ENCODE measurements at places on chromosomes 2 and 18.

DNA sequence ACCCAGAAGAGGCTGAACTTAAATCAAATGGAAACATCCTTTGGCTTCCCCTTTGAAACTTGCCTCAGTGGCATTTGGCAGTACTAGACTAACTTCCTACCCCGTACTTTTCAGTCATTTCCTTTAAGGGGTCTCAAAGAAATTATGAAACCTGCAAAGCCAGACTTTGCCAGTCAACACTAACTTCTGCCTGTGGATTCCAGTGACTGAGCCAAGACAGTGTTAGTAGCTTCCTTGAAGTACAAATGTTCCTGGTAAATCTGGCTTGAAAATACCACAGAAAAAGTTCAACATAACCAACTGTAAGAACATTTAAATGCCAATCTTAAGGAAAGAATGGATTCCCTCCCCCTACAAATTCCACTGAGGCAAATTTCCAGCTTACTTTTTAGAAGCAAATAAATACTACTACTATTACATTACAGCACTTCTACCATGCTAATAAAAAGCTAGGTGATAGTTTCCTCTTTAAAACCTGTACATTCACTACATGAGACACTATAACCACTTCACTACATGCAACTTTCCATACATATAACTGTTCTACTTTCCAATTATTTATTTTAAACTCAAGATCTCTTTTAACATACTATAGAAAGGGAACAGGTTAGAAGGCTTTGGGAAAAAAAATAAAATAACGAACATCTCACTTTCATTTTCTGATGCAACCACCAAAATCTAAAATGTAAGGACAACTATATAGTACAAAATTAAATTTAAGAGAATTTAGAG, 2.4 kb downstream of the PELI1 start:
- DNase-seq = no peak

DNA sequence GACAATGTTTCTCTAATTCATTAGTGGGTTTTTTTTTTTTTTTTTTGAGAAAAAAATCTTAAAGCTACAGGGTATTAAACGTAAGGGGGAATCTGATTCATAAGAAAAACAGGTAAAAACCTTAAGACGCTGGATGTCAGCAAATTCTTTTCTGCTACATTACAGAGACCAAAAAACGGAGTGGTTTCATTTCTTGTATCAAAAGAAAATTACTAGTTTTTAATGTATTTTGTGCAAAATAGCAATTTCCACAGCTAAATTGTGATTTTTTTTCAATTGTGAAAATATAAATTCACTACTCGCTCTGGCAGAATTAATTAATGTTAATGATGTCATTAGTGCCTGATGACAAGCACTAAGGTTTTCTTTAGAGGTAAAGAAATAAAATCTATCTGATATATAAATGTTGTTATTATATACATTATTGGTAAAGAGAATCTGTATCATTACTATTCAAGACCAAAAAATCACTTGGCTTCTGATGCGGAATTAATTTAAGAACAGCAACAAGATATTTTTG, 9.9 kb downstream of the OTX1 start:
- DNase-seq = no peak

GRCh38 chr18:62979176-62979575, 263.8 kb downstream of the PHLPP1 start:
- DNase-seq = no peak

GRCh38 chr2:6526093-6526824, 339.4 kb downstream of the CMPK2 start:
- DNase-seq = no peak

DNA sequence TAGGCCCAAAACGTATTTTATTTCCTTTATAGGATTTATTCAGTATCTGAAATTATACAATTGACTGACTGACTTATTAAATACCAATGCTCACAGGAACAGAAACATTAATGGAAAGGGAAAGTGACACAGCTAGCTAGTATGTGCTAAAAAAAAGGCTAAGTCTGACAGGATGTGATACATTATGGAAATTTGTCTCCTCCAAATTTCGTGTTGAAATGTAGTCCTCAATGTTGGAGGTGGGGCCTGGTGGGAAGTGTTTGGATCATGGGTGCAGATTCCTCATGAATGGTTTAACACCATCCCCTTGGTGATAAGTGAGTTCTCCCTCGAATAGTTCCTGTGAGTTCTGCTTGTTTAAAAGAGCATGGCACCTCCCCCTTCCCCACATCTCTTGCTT, 70.6 kb upstream of the WDR75 start:
- DNase-seq = no peak

DNA sequence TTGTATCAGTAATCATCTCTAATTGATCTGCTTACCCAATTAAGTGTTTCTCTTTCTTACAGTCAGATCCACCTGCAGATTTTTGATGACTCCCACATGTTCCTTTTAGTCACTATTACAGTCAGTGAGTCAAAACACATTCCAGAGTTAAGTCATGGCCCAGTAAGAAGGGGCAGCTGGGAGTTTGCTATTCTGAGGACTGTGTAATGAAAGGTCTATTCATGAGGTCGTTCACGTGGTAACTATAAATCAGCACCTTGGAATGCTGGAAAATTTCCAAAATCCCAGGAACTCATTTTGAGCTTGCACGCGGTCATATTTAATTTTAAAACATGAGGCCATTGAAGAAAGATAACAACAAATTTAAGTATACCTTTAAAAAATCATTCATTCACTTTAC, 252.5 kb downstream of the XIRP2 start:
- no peak for DNase-seq

- no peak for DNase-seq
Observed at GRCh38 chr2:118609138-118609537, 238.3 kb downstream of the EN1 start.

- DNase-seq = no peak
Observed at GRCh38 chr2:62089658-62090057, 106.3 kb upstream of the B3GNT2 start.

- DNase-seq = no peak
Observed at GRCh38 chr18:58390399-58390798, 238.5 kb downstream of the ALPK2 start.

- DNase-seq = no peak
Observed at GRCh38 chr2:41000906-41001305, 549.0 kb upstream of the SLC8A1 start.

DNA sequence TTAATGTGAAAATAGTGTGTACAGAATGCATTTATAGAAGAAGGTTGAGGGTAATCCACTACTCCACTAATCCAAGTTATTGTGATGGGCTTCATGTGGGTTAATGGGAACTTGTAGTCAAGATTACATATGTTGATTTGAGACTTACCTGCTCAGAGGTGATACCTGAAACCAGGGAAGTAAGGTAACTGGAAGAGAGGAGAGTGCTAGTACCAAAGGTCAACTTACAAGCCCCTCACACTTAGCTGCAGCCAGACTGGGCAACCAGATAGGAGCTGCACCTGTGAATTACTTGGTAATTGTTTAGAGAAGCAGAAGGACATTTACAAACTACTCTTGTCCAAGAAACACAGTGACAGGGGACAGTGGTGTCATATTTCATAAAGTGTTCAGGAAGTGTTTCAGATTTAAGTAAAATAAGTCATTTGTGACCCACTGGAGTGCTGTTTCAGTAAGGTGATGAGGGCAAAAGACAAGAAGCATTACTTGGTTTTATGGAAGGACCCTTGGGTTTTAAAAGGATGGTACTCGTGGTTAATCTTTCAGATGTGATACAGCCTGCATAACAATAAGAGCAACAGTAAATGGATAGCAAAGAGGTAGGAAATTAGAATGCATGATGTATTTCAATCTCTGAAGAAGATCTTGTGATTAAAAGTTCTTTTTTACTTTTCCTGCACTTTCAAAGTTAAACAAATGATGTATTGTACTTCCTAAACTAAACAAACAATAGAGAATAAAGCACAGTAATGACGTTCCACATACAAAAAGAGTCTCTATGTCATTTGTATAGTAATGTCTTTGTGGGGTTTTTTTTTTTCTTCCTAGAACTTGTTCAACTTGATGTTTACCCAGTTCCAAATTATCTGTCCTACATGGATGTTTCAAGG, 189.3 kb downstream of the PHLPP1 start:
- DNase-seq = no peak

DNA sequence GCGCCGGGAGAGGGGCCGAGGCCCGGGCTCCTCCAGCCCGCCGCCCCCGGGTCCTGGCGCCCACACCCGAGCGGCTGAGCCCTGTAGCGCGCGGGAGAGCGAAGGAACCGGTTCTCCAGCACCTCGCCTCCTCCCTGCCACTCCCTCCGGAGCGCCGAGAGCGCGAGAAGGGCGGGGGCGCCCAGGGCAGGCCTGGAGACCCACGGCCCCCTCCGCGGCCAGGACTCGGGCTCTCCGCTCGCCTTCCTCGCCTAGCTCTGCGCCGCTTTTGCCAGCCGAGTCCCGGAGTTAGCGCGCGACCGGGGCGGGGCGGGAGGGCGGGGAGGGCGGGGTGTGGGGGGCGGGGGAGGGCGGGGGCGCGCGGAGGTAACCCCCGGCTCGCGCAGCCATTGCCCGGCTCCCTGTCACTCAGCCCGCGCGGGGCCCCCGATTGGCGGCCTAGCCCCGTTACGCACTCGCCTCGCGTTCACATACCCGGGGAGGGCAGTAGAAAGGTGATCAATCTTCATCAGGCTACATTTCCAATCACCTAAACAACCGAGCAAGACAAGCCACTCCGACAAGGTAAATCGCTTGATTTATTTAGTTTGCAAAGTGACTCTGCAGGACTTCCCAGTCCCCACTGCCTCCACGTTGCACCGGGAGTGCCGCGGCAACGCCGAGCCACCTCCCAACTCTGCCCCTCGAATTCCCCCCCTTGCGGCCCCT, at the start of gene OTX1:
TSS of gene OTX1 (plus strand) at position 497 of the 708 bp plus-strand sequence. CDS start 2,161 bp downstream, outside the sequence.
- DNase-seq = peak; percentile 89

DNA sequence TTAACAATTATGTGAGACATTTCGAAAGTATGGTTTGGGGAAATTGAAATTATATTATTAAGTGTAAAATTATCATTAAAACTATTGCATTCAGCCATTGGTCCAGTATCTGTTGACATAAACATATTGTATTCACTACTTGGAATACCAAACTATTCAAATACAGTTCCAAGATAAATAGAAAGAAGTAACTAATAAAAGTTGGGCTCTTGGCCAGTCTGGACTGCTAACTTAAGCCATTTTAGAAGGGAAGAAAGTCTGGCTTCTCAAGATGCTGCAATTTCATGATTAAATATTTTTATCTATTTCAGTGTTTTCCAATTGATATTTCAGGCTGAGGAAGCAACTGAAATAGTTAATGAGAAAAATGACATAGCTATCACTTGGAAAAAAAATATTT, 109.8 kb upstream of the CHRNA1 start:
- no peak for DNase-seq

- no peak for DNase-seq
Observed at GRCh38 chr18:42141439-42141838, 186.4 kb downstream of the PIK3C3 start.

DNA sequence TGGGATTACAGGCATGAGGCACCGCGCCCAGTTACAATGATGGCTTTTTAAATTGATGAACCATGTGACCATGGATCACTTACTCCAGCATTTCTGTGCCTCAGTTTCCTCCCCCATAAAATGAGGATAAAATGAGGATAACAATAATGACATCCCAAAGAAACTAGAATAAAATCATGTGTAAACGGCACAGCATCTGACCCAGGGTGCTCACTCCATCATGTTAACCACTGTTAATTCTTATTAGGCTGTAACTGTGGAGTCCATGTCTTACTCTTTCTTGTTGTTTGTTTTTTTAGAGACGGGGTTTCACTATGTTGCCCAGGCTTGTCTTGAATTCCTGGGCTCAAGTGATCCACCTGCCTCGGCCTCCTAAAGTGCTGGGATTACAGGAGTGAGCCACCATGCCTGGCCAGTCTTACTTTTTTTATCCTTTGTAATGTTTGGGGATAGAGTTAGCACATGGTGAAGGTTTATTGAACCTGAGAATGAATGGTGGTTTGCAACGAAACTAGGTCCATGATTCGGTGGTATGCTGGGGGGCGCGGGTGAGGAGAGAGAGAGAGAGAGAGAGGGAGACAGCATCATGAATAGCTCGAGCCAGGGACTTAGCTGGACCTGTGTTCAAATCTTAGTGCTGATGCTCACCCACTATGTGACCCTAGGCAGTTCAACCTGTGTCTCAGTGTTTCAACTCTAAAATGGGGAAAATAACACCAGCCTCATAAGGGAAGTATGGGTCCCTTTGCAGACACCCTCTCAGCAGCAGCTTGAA, 52.3 kb downstream of the MYCN start:
- DNase-seq = no peak

DNA sequence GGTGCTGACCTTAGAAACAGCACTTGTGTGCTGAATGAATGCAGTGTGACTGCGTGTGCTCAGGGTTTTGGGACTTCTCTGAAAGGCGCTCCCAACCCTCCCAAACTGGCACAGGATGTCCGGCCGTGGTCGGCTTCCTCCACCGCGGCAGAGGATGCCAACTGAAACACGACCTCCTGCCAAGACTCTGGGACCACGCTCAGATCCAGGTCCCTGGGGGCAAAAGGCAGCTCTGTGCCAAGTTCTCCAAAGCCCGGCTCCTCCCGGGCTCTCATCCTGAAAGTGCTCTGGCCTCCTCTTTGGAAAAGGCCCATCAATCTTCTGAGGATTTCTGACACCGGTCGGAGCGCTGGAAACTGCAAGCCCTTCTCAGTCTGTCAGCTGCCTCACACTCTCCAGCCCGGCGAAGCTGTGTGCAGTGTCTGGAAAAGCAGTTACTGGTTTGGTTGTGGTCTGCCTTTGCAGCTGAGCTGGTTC, 32.3 kb upstream of the ZBTB7C start:
- no peak for DNase-seq

GRCh38 chr2:206736935-206737334, 18.7 kb upstream of the DYTN start:
- no peak for DNase-seq

- DNase-seq = no peak
Observed at GRCh38 chr2:167187978-167188967, 300.0 kb downstream of the XIRP2 start.

GRCh38 chr2:227782804-227783203, 30.8 kb upstream of the CCL20 start:
- DNase-seq = no peak

DNA sequence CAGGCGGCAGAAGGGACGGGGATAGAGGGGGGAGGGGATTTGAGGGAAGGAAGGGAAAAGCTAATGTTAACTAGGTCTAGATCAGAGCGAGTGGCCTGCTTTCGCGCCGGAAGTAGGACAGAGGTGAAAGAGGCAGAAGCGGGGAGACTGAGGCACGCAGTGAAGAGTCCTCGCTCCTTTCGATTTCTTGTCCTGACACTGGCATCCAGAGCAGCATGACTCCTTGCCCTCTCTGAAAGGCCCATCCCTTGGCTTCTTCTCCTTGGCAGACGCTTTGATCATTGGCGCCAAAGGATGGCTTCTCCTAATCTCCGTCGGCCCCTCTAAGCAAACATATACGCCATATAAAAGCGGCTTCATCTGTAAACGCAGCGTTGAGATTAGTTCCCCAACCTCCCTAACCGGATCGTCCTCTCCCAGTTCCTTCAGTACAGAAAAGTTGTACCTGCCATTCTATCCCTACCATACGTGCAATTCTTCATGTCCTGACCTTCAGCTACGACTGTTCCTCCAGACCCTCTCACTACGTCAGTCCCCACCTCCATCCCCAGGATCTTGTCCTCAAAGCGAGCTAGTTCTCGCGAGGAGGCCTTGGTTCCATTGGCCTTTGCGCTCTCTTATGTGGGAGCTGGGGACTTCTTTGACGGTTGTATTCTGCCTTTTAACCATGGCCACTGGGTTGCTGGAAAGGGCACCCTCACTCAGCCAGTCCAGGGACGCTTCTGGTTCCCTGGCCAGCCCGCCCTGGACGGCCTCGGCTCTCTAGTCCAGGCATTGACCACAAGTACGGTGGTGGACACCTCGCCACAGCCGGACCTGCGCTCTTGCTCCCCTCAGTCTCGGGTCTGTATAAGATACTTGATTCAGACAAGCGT, 857 bp upstream of the NEUROD1 start:
- DNase-seq = no peak

All from GM12892 (cell line).